ENCODE measurements at places on chromosomes 6 and 20. TPM values are rescaled to one million over a fixed set of nuclear protein-coding genes. Genes with fewer than 3 reads are reported as not detected.

NUS1 gene
- total RNA-seq, result 36.5 TPM

ERVFRD-1 gene
- 0.09 TPM for total RNA-seq

DNA sequence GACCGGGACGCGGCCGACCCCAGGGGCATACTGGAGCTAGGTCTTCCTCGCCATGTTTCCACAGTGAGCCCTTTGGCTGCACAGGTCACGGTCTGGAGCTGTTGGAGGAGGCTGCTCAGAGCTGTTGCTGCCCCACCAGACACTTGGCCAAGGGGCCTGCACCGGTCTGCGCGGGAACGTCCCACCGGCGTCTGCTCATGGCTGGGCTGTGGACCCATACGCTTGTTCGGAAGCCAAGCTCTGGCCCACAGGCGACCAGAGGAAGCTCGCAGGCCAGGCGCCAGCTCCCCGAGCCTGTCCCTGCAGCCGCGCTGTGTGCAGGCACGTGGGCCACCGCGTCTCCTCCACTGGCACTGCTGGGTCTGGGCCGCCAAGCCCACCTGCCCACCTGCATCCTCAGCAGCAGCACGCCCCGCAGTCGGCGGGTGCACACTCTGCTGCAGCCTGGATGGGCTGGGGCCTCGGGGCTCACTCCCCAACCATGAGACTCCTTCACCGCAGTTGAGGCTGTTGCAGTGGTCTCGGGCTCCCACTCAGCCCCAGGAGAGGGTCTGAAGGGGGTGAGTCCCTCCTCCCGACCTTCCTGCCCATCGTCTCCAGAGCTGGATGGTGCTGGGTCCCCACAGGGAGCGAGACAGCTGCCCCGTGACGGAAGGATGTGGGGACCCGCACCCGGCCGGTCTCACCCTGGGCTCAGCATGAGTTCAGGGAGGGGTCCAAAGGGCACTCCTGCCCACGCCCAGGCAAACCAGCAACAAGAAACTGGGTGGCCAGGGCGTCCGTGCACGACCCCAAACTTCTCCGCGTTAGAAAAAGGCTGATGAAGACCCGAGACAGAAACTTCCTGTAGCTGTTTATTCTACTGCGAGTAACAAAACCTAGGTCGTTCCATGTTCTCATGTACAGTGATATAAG is 15.5 kb upstream of the TCFL5 start:
- H3K4me1 ChIP-seq, result peaks cover 5% of the 10 kb centered on the region
- no peaks in the 10 kb centered on the region for H3K36me3 ChIP-seq
- peak; percentile 79 for DNase-seq
- H3K4me3 ChIP-seq, result no peak overlapping the region
- H3K27me3 ChIP-seq, result no peaks in the 10 kb centered on the region

DNA sequence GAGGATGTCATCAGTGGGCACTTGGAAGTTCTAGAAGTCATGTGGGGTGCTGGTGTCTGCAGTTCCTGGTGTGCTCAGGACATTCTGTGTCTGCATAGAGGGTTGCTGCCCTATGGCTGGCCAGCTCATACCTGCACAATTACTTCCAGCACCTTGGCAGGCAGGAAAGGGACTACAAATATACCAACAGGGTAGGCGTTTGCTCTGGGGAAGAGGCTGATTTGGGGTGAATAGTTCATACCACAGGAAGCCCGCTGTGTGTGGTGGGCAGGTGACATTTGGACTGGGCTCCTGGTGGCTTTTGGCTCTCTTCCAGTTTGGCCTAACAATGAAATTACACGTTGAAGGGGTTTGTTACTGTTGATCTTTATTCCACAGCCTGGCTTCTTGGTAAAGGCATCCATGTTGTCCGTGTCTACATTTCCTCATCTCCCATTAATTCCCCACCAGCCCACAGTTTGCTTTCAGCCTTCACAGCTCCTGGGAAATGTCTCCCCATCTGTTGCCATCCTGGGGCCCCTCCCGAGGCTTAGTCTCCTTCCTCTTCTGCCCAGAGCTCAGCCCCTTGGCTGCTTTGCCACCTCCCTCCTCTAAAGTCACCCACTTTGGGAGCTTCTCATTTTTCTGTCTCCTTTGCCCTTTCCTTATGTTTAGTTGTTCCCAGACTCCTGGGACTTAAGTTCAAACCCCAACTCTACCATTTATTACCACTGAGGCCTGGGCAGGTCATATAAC is 88.1 kb downstream of the RSPH3 start:
- peaks cover 3% of the 10 kb centered on the region for H3K4me1 ChIP-seq
- H3K4me3 ChIP-seq, result no peak overlapping the region
- H3K36me3 ChIP-seq, result no peaks in the 10 kb centered on the region
- no peak overlapping the region for H3K27ac ChIP-seq

- H3K36me3 ChIP-seq, result no peaks in the 10 kb centered on the region
- H3K27me3 ChIP-seq, result no peaks in the 10 kb centered on the region
- DNase-seq, result peak; percentile 56
Observed at GRCh38 chr20:57749131-57749690, 39.4 kb upstream of the PMEPA1 start.

- H3K27me3 ChIP-seq, result no peaks in the 10 kb centered on the region
- no peak overlapping the region for H3K4me3 ChIP-seq
- peaks cover 12% of the 10 kb centered on the region for H3K4me1 ChIP-seq
- H3K27ac ChIP-seq, result no peak overlapping the region
Observed at GRCh38 chr6:43489277-43490072, 12.1 kb downstream of the TJAP1 start.

- no peaks in the 10 kb centered on the region for H3K36me3 ChIP-seq
- H3K4me1 ChIP-seq, result no peaks in the 10 kb centered on the region
Observed at GRCh38 chr6:43263314-43264178, 20.3 kb downstream of the TTBK1 start.
